ENCODE measurements at places on chromosomes 2 and 18.

DNA sequence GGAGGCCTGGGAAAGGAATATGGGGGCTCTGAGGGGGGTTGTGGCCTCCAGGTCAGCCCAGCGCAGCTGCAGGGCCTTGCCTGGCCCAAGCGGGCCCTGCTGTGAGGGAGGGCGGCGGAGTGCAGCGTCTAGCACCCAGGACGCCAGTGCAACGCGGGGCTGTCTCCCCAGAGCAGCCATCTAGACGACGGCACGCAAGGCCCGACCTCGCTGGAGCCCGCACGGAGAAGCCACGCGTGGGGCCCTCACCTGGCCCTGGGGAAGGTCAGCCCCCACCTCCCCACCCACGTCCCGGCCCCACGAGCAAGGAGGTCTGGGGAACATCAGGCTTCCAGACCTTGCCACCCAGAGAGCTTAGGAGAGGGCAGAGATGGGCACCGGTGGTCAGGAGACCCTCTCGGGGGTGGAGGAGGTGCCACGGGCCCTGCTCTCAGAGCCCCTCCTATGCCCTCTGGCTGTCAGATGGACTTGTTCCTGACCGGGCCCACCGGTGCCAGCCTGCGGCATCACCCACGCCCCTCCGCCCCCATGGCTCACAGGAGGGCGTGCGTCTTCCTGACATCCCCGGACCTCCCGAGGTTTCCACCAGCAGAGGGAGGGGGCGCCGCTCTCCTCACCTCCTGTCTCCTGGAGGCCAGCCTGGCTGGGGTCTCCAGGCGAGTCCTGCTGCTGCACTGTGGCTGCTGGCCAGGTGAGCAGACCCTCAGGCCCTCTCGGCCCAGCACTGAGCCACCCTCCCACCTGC lies 17.0 kb downstream of the GPR35 start:
- no peak for DNase-seq

GRCh38 chr2:229686122-229686919 lies 28.0 kb downstream of the DNER start:
- DNase-seq: no peak

GRCh38 chr2:233928594-233929351 lies 11.6 kb downstream of the TRPM8 start:
- peak; percentile 20 for DNase-seq

DNA sequence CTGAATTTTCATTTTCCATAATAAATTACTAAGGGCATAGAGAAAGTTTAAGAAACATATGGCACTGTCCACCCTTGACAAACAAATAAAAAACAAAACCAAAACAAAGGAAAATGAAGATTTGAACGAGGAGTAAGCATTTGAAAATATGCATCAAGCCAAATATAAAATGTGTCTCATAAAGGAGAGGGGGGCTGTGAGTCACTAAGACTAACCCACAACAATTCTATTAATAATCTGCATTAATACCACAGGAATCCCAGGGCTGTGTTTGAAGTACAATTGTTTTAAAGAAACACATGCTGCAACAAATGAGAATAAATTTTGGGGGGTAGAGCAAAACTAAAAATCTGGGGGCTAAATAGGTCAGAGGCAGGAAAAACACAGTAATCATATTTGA lies 53.8 kb upstream of the STK17B start:
- DNase-seq: no peak

Measured in hematopoietic multipotent progenitor cell treated with erythropoietin and hydrocortisone succinate and interleukin-3 and kit ligand, for 15 days (in vitro differentiated cells).